ENCODE measurements at places on chromosomes 12 and 14. TPM values are rescaled to one million over a fixed set of nuclear protein-coding genes. Genes with fewer than 3 reads are reported as not detected.

Gene KNTC1
- total RNA-seq = 6.4 TPM

Gene ZCRB1
- total RNA-seq = 40.5 TPM

GRCh38 chr14:73237786-73238423 is 599 bp downstream of the PAPLN start:
- peak; percentile 49 for ATAC-seq

- no peak for ATAC-seq
These were observed 93.7 kb upstream of the EEA1 start for GRCh38 chr12:93022603-93023340.

- no peak for ATAC-seq
These were observed 263.4 kb downstream of the CCDC91 start for GRCh38 chr12:28453686-28454085.

DNA sequence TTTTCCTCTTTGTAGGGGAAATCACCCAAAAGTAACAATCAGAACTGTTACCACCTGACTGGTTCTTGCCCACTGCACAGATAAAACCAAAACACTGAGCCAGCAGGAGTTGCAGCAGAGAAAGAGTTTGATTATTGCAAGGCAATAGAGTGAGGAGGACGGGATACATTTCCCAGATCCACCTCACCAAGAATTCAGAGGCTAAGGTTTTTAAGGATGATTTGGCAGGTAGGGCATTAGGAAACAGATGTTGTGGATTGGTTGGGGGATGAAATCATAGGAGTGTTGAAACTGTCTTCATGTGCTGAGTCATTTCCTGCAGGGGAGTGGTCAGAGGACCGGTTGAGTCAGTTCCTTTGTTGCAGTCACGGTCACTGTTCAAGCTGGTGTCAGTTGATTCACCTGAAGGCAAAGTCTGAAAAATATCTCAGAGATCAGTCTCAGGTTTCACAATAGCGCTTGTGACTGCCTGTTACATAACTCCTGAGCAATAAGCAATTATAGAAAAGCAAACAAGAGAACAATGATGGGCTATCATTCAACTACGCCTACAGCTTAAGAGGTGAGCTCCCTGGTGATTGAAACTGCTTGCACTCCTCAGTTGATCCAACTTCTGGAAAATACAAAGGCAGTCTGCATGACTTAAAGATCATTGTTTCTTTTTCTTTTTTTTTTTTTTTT is 20.3 kb upstream of the AMN1 start:
- peak; percentile 89 for ATAC-seq

- ATAC-seq = no peak
These were observed 68.4 kb upstream of the PTGR2 start for GRCh38 chr14:73783107-73783727.

GRCh38 chr14:72600551-72601330 is 293.2 kb downstream of the DPF3 start:
- no peak for ATAC-seq

GRCh38 chr12:105167346-105167745 is 59.8 kb downstream of the WASHC4 start:
- no peak for ATAC-seq

Data from motor neuron (in vitro differentiated cells).